Neuronal stem cell (in vitro differentiated cells): ENCODE measurements at places on chromosomes 2 and 18.

DNA sequence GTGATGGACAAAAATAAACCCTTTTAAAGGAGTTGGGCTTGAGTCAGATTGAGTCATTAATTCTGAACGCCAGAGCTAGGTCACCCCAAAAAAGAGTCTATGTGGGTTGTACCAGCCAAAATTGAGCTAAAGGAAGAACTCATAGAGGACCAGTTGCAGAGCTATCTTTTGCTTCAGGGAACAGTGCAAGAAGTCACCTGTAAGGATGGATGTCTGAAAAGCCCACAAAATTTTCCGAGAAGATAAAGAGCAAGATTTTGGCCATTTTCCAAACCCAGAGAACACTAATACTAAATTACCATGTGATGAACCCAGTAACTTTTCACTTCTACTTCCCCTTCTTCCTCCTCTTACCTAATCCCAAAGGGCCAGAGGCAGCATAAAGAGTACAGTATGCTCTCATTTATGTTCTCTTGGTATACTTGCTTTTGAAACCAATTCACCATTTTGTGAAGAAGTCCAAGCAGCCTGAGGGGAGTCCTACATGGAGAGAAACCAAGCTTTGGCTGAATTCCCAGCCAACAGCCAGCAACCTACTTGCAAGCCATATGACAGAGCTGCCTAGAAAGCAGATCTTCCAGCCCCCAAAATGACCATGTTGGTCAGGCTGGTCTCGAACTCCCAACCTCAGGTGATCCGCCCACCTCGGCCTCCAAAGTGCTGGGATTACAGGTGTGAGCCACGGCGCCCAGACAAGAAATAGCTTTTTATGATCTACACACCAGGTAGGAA lies 551.7 kb downstream of the SATB2 start:
- no peak for DNase-seq

DNA sequence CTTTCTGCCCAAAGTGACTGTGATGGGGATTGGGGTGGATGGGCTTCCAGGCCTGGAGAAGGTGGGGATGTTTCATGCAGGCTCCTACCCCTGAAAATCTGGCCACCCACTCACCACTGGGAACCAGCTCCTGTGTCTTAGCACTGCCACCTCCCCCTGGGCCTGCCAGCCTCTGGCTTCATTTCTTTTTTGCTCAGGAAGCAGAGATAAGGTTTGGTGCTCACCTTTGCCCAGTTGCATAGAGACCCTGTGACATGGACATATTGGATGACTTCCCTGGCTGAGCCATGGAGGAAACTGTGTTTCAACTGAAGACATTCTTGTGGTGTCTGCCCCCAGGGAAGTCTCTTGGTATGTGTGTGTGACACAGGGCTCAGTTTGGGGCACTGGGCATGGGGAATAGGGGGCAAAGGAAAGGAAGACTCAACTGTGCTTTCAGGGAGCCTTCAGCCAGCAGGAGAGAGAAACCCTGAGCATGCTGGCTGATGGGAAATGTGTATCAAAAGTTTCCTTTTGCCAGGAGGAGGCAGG lies 16.7 kb downstream of the CTIF start:
- DNase-seq = no peak

DNA sequence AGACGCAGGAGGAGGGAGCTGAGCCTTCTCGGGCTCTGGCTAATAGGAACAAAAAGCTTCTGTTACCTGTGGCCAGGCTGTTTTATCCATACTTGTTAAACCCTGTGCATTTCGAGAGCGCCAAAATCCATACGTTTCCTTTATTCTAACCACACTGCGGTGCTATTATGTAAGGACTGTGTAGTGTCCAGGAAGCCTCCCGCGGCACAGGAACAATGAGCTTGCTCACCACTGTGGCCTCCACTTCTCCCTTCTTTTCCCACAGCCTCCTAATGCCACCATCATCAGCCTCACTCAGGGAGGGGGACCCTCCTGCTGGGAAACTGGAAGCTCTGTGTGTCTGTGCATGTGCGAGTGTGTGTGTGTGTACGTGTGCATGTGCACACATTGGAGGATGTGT lies 268.5 kb downstream of the HAUS1 start:
- DNase-seq = no peak

- DNase-seq = no peak
Observed at GRCh38 chr18:6980363-6980762, 137.2 kb downstream of the LAMA1 start.

- DNase-seq = no peak
Observed at GRCh38 chr2:124698979-124699565, 674.0 kb downstream of the CNTNAP5 start.
